ENCODE measurements at places on chromosomes 11 and 22.

DNA sequence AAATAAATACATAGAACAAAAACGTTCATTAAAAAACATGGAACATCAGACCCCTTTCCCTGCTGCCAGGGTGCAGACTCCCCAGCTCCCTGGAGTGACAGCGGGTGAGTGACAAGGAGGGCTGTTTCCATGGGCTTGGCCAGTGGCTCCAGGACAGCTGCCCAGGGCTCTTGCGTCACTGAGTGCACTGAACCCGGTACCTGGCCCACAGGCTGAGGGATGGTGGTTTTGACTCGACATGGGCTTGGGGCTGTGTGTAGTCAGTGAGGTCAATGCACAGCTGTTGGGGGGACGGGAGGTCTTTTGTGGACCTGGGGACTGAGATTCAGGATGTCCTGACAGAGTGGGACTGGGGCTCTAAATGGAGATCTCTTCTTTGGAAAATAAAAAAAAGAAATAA, 142.1 kb upstream of the B3GAT1 start:
- DNase-seq, result no peak

- DNase-seq, result no peak
Measured at GRCh38 chr11:45275828-45276227, 10.3 kb downstream of the SYT13 start.

GRCh38 chr11:61954106-61954850, 4.1 kb downstream of the BEST1 start:
- no peak for DNase-seq

- DNase-seq, result no peak
Measured at GRCh38 chr11:44427432-44427831, 117.5 kb upstream of the ALX4 start.

DNA sequence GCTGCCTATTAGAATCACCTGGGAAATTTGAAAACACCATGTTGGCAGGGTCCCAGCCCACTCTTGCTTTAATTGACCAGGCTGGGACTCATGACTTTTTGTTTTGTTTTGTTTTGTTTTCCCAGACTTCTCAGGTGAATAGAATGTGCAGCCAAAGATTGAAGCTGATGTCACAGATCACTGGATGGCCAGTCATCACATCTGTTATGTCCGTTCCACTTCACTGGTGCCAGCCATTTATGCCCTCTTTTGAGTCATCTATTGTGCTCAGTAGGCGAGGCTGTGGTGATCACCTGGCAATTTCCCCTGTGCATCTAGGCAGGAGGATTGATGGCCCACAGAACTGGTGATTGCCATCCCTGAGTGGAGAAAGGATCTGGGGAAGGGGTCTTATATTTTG, 297.3 kb downstream of the INSC start:
- DNase-seq, result no peak

DNA sequence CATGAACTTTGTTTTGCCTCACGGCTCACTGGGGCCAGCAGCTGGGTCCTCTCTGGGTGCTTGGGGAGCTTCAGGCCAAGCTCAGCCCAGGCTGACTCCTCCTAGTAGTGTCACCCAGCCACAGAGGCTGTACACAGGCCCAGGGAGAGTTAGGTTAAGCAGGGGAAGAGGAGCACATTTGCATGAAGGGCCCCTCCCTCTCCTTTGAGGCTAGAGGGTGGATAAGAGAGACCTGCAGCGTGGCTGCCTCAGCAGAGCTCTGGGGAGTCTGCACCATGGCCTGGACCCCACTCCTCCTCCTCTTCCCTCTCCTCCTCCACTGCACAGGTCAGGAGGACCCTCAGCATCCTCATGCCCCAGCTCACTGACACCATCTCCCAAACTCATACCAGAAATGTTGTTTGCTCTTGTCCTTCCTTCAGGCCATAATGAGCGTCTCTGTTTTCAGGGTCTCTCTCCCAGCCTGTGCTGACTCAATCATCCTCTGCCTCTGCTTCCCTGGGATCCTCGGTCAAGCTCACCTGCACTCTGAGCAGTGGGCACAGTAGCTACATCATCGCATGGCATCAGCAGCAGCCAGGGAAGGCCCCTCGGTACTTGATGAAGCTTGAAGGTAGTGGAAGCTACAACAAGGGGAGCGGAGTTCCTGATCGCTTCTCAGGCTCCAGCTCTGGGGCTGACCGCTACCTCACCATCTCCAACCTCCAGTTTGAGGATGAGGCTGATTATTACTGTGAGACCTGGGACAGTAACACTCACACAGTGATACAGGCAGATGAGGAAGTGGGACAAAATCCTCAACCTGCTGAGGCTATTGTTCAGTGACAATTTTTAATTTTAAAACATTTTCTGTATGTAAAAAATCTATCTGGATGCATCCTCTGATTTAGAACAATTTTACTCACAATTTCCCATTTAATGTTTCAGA, 82.4 kb upstream of the VPREB1 start:
- DNase-seq, result peak; percentile 34

DNA sequence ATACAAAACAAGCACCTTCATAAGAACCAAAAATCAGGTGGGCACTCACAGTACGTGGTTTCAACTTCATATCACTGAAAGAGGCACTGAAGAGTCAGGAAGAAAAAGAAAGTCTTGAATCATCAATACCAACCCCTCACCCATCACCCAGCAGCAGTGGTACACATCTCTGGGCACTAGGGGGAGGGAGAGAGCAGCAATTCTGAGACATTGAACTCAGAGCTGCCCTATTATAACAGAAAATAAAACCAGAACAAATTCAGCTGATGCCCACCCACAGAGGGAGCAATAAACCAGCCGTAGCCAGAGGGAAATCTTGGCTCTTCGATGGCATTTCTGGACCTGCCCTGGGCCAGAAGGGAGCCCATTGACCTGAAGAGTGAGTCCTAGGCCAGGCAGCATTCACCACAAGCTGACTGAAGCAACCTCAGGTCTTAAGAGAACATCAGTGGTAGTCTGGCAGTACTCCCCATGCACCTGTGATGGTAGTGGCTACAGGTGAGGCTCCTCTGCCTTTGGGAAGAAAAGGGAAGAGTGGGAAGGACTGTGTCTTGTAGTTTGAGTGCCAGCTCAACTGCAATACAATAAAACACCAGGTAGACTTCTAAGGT, 42.2 kb upstream of the FAM181B start:
- peak; percentile 38 for DNase-seq

GRCh38 chr11:69892986-69893555, 73.9 kb upstream of the FGF3 start:
- DNase-seq, result no peak

Measured in GM19239 (cell line).